OCI-M1 (cell line): ENCODE measurements at places on chromosomes 7 and 10.

DNA sequence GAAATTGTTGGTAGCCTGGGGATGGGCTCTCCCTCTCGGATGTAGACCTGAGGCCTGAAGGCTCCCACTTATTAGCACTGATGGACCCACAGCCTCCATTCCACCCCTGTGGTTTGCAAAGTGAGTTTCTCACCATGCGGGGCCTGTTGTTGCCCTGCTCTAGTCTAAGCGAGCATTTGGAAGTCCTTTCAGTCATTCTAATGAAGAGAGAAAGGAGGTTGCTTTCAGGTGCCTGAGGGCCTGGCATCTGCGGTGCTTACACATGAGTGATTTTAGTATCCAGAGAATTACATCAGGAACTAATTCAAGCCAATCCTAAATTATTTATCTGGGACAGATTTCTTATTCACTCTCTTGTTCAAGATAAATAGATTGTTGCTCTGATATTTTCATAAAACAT is 61.6 kb downstream of the NAMPT start:
- no peak for DNase-seq

- no peak for DNase-seq
These were observed 47.3 kb downstream of the JCAD start for GRCh38 chr10:30011956-30012647.

DNA sequence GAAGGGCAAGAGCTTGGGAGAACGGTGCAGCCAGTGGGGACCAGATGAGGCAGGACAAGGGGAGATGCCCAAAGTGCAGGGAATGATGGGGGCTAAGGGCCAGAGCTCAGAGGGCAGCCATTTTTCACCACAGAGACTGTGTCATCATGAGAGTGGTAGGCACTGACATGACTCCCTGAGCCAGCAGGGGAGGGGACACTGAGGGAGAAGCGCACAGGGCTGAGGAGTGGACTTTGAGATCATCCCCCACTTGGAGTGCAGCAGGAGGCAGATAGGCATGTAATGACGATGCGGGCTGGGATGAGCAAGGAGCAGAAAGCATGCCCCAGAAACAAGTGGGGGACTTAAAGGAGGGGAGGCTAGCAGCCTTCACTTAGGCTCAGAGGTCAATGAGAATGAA is 5.2 kb upstream of the SMKR1 start:
- no peak for DNase-seq

- no peak for DNase-seq
These were observed 442.1 kb upstream of the FOXK1 start for GRCh38 chr7:4240042-4240441.

DNA sequence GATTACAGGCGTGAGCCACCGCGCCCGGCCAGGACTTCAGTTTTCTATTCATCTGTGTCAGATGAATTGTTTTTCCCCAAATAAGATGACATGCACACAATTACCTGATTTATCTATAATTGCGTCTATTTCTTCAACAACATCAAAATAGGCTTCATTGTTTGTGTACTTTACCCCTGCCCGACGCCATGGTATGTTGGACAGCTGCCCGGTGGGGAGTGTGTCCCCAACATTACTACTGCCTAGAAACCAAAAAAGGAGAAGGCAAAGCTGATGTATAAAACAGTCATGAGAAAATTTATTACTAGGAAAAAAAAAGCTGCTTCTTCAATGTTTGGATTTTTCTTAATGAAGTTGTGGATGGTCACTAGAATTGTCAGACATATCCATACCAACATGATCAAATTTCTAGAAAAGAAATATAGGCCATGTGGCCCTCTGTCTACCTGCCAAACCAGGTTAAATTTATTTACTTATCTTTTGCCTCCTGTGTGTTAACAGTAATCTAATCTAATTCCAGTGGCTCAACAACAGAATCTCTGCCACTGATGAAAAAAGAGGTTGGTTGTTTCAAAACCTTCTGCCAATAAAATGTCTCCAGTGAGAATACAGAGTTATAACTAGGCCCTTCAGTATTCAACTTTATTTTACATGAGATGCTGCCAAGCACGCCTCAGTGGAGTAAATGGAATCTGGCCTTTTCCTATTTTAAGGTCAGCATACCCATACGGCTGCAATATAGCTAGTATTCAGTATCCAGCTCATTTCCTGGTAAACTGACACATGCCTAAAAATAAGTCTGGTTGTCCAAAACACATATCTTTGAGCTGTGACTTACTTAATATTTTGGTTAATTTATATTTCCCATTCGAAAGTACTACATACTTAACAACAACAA is 16.5 kb downstream of the AP3M1 start:
- no peak for DNase-seq

DNA sequence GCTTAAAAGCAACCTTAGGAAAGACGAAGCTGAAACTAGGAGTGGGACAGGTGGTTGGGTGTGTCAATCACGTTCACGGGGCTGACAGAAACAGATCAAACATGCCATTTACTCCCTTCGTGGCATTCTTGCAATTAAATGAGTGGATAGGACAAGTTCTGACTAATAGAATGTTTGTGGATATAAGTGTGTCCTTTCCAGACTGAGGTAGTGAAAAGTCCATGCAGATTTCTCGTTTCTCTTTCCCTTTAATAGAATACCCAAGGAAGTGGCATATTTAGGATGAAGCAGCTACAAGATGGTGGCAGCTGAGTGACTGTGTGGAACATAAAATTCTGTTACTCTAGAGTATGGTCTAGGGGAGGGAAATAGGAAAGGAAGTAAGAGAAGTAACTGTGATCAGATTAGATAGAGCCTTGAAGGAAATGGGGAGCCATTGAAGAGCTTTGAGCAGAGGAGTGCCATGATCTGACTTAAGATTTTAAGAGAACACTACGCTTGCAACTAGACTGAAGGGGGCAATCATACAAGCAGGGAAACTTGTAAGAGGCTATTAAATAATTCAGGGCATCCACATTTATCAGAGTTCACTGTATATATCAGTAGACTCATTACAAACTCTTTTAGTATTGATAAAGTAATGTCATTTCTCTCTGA is 46.3 kb upstream of the HYAL4 start:
- no peak for DNase-seq

- peak; percentile 28 for DNase-seq
These were observed 40.0 kb downstream of the ZCCHC24 start for GRCh38 chr10:79405221-79405994.

- DNase-seq = no peak
These were observed 28.2 kb downstream of the KLHL7 start for GRCh38 chr7:23133797-23134196.

DNA sequence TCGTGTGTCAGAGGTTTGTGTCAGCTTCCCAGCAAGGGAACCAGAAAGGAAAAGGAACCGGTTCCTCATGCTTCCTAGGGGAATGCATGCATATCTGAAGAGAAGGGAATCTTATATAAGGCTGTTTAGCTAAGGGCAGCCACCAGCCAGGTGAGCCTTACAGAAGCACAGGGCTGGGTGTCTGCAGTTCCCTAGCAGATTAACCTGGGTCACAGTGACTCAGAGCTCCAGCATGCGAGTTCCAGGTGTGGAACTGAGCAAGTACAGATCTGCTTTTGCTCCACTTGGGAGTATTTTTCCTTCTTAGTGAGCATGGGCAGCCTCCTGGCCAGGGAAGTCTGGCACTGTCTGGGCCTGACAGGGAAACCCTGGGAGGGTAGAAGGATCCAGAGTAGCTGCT is 957 bp upstream of the ANKRD2 start:
- no peak for DNase-seq

GRCh38 chr10:75234683-75235374 is 928 bp downstream of the COMTD1 start:
- DNase-seq = peak; percentile 58

- peak; percentile 26 for DNase-seq
These were observed 16.4 kb upstream of the FOXK1 start for GRCh38 chr7:4665661-4666060.

DNA sequence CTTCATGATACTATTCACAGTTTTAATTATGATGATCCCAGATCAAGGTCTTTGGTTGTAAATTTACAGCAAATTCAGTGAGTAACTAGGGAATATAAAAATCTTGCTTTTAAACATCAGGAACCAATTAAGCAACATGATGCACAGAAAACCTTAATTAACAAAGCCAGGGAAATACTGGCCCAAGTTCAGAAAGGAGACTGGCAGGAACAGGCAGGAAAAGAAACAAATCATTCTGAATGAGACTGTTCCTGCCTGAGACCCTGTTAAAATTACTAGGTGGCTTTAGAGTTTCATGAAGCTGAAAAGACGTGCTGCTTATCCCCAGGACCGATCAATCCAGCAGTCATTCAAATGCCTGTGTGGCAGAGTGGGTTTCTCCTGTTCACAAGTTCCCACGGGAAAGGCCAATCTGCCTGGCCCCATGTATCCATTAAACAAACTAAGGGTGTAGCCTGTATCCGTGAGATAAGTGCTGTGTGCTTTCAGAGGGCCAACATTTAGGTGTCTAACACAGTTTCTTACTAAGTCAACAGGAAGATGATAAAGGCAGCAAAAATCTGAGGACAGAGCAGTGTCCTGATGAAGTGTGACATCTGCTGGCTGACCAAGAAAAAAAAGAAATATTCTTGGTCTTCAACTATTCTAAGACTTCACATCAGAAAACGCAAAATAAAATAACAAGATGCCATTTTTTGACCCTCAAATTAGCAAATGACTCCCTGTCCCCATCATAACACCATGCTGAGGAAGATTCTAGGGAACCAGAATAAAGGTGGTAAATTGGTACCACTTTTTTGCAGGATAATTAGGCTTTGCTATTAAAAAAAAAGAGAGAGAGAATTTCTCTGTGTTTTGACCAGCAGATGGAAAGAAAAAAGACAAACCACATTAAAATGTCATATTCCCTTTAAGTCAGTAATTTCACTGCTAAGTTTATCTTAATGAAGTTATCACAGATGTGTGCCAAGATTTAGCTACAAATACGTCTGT is 34.2 kb downstream of the PUS7 start:
- peak; percentile 12 for DNase-seq

DNA sequence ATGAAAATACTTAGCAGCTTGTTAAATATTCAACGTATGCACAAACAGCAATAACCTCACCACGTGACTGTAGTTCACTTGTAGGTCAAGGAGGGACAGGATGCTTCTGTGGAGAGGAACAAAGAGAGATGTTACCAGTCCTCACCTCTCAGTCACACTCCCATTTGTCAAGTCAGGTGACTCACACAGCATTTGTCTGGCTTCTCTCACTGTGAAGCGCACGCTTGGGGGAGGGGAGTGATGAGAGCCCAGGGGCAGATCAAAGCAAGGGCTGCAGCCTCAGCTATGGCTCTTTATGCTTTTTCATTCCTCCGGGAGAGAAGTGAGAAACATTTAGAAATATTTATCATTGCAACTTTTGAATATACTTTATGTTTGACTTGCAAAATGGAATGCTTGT is 2.9 kb upstream of the RBM20 start:
- peak; percentile 23 for DNase-seq

DNA sequence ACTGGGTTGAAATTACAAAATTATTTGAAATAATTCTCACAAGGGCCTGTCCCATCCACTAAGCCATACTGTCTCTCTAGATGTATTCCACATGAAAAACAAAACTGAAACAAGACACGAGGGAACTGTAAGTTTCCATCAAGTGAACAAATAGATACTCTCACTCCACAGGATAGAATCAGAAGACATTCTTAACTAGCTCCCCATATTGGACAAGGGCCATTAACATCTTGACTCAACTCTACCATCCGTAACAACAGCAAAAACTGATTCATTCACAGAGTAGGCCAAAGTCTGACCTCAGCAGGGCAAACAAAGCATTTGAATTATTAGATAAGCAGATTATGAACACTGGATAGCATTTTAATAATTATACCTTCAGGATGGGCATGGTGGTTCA is 29.1 kb downstream of the UBE2H start:
- no peak for DNase-seq

DNA sequence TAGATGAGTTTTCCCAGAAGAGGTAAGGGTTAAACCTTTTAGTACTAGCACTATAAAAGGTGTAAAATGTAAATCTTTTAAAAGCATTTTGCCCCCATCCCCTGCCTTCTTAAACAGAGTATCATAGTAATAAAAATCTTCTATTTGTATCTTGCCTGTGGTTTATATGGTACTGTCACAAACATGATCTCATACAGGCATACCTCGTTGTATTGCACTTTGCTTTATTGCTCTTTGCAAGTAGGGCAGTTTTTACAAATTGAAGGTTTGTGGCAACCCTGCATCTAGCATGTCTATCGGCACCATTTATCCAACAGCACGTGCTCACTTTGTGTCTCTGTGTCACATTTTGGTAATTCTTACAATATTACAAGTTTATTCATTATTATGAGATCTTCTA is 198.8 kb upstream of the YAE1 start:
- no peak for DNase-seq

- peak; percentile 18 for DNase-seq
These were observed 154.5 kb downstream of the RNF133 start for GRCh38 chr7:122544463-122544862.

GRCh38 chr10:17536221-17536620 is 81.0 kb downstream of the HACD1 start:
- DNase-seq = no peak

- DNase-seq = no peak
These were observed 20.0 kb upstream of the CAPZA2 start for GRCh38 chr7:116842371-116842770.

DNA sequence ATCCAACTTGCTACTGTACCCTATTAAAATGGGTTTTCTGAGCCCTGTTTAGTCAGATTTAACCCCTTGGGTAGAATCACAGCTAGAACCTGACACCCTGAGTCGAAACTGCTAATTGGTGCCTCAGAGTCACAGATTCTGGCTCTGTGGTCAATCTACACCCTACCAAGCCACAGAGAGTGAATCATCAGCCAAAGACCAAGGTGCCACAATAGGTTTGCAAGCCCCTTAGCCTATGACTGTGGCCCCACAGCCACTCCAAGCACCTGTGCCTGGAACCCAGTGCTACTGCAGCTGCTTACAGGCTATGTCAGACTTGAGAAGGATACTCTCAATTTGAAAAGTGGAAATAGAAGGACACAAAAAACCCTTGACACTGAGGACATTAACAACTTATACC is 202.8 kb upstream of the KCND2 start:
- no peak for DNase-seq

- DNase-seq = no peak
These were observed 27.7 kb upstream of the PDCD4 start for GRCh38 chr10:110843796-110844616.

GRCh38 chr7:84368122-84368521 is 173.5 kb upstream of the SEMA3A start:
- no peak for DNase-seq
